ENCODE measurements at places on chromosomes 1 and 21.

- DNase-seq: no peak
Measured at GRCh38 chr1:18336801-18337200, 143.9 kb upstream of the KLHDC7A start.

DNA sequence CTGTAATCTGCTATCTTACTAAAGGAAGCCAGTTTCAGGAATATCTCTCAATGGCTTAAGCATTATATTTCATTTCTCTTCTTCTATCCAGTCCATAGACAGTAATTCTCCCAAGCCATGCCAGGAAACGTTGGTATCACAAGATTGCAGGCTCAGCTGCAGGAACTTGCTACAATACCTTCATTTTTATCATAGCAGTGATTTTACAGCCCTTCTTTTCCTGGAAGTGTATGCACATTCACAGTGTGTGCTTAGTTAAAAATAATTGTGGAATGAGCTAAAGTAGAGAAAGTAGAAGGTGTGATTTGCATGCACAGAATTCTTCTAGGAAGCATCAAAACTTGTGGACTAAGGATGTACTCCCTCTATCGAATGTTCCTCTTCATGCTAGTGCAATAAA lies 647.2 kb upstream of the PTBP2 start:
- DNase-seq: peak; percentile 8

GRCh38 chr1:220908757-220909156 lies 29.5 kb downstream of the HLX start:
- no peak for DNase-seq

GRCh38 chr21:31316488-31317169 lies 27.4 kb downstream of the TIAM1 start:
- peak; percentile 91 for DNase-seq

DNA sequence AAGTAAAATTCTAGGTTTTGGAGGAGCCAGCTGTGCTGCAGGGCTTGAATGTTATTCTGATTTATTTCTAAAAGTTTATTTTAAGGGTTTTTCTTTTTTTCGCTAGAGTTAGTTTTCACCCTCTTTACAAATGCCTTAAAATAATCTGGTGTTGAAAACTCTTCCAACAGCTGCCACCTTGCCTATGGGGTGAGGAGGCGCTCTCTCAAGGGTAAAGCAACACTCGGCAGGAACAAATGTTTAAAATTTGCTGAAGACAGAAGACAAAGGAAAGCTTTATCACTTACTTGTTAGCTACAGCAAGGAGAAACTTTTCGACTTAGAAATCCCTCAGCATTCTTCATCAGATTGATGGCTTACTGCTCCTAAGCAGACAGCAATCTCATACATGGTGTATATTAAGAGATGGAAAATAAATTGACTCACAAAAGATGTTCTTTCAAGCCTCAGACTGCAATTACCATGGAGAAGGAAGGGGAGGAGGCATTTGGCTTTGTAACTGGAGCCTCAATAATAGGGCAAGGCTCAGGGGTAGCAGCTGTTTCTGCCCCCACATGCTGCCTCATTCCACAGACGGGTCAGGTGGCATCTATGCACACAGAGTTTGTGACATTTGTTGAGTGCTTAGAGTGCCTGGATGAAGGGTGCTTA lies 79.8 kb upstream of the RALGPS2 start:
- no peak for DNase-seq

DNA sequence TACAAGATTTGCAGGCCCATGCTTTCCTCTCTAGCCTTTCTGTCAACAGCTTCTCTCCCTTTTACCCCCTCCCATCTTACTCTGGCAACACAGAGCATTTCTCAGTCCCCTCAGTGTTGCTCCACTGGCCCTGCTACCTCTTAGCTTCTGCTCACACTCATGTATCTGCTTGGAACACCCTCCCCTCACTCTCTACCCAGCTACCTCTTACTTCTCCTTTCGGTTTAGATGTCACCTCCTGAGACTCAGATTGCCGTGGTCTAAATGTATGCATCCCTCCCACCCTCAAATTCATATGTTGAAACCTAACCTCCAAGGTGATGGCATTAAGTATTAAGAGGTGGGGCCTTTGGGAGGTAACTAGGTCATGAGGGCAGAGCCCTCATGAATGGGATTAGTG lies 80.1 kb downstream of the FOXD2 start:
- no peak for DNase-seq

DNA sequence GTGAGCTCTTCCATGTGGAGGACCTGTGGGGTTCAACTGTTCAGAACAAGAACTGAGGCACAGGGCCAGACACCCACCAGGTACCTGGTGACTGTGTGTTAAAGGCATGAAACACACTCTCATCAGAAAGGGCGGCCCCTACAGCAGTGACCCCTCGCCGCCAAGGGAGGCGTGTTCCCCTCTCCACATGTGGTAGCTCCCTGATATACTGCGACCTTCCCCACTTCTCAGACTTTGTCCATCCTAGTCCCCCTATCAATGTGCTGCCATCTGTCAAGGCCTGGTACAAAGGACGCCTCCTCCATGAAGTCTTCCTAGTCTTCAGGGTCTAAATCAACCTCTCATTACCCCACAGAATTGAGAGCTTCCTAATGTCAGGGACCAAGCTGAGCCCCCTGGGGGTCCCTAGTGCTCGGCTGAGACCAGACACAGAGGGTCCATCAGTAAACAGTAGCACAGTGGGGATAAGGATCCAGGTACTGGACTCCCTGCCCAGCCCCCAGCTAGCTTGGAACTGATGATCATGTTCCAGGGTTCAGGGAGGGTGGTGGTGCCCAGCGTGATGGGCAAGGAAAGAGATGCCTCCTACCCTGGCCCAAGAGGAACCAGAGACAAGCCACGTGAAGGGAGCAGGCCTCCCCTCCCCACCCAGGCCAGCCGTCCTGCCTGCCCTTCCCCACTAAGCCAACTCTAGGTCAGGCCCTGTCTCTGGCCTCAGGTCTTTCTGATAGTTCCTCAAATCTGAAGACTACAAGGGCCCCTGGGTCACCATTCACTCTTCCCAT lies 10.3 kb downstream of the SDC3 start:
- DNase-seq: no peak

GRCh38 chr1:72122099-72122880 lies 160.0 kb downstream of the NEGR1 start:
- DNase-seq: no peak

GRCh38 chr1:54997711-54997986 lies 1.1 kb upstream of the BSND start:
- DNase-seq: no peak

GRCh38 chr1:195941314-195941713 lies 666.9 kb downstream of the KCNT2 start:
- no peak for DNase-seq

DNA sequence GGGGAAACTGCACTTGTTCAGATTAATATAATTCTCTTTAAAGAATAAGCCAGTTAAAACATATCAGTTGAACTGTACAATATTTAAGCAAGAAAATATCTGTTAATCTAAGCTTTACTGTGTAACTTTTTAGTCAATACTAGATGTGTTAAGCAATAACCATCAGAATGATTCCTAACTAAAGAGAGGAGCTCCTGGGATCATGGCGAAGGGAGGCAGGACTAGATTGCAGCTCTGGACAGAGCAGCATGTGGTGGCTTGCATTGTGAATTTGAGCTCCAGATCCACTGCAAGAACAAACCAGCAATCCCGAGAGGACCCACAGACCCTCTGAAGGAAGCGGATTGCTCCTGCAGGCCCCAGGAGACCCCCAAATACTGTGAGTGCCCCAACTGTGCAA lies 21.9 kb downstream of the LYST start:
- no peak for DNase-seq

DNA sequence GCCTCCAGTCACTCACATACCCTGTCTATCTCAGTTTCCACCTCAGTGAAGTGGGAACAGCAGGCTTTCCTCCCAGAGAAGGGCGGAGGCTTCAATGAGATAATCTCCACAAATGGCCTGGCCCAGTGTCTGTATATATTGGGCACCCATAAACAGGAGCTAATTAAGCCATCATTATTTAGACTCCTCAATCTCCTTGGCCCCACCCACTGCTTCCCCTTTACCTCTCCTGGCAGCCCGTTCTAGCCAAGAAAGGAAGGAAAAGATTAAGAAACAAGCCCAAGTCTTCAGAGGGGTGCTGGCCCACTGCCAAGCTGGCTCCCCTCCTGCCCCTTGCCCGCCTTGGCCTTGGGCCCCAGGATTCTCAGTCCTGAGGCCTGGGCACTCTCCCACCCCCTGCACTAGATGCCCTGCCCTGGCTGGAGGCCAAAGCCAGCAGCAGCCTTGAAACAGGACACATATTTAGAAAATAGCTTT lies 15.9 kb upstream of the EPB41 start:
- DNase-seq: no peak

- no peak for DNase-seq
Measured at GRCh38 chr1:153598309-153599172, 14.4 kb downstream of the S100A16 start.

DNA sequence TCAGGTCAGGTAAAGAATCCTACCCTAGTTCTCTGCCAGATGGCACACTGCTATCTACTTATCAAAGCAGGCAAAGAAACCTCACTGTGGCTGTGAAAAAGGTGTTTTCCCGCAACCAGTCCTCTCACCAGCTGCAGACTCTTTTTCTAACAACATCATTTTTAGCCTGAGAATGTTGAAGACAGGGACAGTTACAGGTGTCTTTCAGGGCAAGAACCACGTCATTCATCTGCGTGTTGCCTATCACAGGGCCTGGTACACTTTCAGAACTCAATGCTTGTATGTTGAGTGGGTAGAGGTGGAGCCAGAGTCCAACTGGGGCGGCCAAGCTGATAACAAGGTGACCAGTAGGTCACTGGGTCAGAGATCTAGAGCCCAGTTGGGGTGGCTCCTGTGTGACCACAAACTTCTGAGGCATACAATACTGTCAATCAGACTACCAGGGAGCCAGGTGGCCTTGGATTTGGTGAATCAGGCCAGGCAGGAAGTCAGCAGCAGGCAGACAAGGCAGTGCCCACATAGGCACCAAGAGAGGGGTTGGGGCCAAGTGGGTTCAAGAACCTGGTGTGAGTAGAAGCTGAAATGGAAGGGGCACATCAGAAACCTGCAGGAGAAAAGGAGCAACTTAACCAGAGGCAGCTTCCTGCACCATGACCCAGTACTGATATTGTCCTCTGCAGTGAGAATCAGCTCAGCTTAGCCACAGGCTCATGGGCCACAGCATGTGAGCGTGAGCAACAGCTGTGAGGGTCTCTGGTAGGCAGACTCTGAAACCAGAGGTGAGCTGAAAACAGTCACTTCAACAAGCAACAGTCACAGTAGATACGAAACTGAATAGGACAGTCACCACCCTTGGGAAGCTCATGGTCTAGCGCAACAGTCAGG lies 123.6 kb downstream of the DTL start:
- no peak for DNase-seq

DNA sequence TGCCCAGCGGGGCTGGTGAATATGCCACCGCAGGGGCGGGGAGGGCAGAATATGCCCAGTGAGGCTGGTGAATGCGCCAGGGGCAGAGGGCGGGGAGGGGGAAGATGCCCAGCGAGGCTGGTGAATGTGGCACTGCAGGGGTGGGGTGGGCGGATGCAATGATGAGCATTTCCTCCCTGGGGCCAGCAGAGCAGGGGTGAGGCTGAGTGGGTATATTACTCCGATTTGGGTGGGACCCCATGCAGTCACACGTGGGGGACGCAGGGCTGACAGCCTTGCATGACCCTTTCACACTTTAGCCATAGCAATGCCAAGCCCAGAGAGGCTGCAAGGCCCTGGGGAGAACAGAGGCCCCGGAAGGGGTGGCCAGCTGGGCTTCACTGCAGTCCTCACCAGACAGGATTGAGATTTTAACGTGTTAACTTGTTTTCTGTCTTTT lies 9.3 kb upstream of the SLX9 start:
- no peak for DNase-seq
